SW 1271 (cell line): ENCODE measurements at places on chromosomes 4 and X.

GRCh38 chr4:143609492-143609891 lies 91.0 kb downstream of the FREM3 start:
- DNase-seq, result no peak

DNA sequence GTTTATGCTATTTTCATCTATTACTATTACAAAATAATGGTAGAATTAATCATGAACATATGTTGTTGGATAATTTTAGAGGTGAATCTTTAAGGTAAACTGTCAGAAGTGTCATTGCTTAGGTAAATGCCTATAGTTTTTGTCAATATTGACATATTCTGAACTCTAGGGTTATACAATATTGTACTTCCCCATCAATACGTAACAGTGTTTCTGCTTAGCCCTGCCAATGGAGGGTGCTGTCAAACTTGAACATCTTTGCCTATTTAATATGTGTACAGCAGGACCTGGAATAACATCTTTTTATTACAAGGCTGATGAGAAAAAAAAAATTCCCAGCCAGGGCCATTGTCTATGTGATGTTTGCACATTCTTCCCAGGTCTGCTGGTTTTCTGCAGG lies 40.8 kb downstream of the ARHGAP24 start:
- DNase-seq, result no peak

- no peak for DNase-seq
Measured at GRCh38 chr4:143404555-143404954, 67.9 kb downstream of the GAB1 start.

- no peak for DNase-seq
Measured at GRCh38 chr4:39037941-39038340, 5.7 kb upstream of the TMEM156 start.

DNA sequence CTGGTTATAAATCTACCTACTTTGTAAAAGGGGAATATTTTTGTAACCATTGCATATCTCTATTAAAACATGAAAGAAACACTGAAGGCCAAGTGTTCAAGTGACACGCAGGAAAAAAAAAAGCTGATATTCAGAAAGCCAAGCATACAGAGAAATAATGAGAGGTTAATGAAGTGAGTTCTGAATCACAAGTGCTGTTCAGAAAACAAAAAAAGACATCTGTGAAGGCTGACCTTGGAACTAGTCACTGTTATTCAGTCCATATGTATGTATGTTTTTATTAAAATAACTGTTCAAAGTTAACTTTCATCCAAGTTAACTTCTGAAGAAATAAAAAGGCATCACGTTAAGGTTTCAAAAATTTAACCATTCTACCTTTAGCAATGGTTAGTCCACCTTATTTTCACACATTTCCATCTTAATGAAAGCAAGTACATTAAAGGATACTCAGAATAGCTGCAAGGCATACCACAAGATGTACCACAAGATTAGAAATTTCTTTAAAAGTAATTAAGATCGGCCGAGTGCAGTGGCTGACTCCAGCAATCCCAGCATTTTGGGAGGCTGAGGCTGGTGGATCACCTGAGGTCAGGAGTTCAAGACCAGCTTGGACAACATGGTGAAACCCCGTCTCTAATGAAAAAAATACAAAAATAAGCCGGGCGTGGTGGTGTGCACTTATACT lies 31.4 kb downstream of the SH3RF1 start:
- DNase-seq, result no peak

DNA sequence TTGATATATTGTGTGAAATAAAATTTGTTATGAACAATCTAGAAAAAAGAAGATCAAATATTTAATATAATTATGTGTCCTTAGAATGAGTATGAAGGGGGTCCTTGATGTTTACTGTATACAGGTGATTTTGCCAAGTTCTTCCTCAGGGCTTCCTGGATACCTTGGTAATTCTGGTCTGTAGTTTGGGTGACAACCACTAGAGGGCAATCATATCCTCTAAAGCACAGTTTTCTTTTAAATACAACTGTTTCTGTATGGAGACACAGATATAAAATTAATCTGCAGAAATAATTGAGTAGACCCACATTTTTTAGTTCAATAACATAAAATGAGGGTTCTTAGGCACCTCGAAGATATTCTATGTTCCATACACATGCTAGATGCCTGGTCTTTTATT lies 157.7 kb downstream of the SPANXN1 start:
- DNase-seq, result peak; percentile 8

DNA sequence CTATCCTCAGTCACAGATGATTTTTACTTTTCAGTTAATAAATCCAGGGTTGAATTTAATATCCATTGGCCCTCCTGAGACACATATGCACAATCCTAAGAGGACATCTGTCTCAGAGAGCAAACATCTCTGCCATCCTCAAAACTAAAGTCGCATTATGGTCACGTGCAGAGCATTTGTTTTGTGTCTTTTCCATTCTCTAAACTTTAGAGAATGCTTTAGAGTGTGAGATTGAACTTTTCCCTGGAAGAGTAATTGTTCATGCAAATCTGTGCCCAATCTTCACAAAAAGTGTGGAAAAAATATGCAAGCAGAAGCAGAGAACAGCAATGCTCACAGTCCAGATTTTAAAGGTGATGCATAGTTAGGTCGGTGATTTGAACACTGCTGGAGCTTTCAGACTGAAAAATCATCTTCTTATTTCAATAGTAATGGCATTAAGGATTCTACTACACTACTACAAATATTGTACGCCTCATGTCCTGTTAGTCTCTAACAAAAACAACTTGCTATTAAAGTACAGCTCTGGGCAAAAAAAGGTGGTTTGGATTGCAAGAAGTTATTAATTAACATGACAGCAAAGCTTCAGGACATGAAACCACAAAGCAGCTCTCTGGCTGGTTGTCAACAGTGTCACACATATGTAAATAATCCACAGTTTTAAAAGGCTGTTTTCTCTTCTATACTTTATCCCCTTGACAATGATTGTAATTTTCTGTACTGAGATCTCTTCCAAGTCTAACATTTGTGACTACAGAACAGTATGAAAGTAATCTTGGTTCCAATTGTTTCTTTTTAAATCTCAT lies 19.9 kb downstream of the DCHS2 start:
- no peak for DNase-seq

DNA sequence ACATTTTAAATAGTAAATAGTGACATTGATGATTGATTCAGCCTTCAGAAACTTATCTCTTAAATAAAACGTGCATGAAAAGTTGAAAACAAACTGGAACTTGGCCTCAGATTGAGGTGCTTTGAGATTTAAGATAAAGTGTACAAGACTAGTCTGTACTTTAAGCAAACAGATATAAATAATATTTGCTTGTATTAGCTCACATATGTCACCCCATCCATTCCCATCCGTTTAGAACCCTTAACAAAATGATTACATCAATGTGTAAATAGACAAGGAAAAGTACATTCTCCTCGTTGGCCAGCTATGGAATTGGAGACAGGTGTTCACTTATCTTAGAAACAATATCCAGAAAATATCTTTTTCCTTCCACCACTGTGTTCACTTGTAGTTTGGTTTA lies 130.8 kb downstream of the BANK1 start:
- DNase-seq, result no peak

GRCh38 chr4:163493643-163494359 lies 689 bp upstream of the TMA16 start:
- peak; percentile 41 for DNase-seq

GRCh38 chrX:40095583-40096394 lies 2.0 kb downstream of the BCOR start:
- no peak for DNase-seq

DNA sequence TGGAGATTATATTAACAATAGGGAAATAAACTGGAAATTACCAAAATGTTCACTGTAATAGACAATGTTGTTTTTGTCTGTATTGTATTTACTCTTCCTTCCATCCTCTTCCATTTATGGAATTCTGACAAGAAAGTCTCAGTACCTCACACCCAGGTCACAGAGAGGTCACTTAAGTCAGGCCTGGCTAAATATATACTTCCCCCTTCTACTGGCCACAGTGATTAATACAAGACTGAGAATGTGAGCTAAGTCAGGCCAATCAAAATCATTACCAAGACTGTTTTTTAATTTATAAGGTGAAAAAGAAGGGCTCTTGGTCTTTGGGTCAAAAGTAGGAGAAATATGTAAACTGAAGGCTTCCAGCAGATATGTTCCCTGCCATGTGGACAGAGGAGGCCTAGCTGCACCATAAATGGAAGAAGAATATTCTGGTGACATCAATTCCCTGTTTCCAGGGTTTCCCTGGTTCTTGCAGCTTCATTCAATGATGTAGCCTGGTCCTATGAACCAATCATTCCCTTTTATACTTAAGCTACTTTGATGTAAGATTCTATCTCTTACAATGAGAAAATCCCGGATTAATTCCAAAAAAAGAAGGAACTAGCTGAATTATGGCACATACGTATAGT lies 64.3 kb downstream of the LRBA start:
- DNase-seq, result no peak

DNA sequence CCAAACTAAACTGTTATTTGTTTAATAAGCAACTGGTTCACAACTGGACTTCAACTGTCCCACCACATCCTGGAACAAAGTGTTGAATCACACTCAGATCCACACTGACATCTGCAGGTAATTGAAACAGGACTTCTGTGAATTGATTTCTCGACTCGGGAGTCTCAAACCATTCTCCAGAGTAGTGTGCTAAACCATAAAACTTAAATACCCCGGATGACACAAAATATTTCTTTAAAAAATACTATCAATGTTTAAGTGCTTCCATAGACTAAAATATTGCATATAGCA lies 95.4 kb upstream of the PLAC1 start:
- no peak for DNase-seq

DNA sequence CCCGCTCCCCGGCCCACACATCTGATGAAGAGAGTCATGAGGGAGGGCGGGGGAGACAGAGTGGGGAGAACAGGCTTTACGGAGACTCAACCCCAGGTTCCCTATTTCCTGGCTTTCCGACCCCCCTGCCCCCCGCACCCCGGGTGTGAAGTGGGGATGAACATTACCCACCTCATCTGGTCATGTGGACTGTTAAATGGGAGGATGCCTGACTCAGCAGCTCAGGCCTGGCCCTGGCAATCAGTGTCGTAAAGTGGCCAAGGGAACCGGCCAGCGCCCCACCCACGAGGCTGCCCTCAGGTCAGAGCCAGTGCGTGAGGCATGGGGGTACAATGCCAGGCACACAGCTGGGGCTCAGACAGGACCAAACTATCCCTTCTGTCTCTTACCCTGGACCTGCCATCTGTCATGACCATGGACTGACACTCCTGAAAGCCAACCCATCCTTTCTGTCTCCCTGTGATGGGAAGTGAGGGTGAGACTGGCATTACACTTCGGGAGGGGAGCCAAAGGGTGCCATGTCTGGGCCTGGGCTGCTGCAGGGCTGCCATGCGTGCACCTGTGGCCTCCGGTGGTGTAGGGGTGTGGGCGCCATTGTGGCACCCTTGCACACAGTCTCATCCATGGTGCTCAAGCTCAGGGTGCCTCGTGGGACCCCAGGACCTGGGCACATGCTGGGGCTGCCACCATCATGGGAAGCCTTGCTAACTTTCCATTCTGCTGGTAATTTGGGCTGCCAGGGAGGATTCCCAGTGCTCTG lies 106.1 kb upstream of the PSAPL1 start:
- no peak for DNase-seq

GRCh38 chrX:106481341-106481740 lies 130.4 kb upstream of the RADX start:
- DNase-seq, result peak; percentile 4

- no peak for DNase-seq
Measured at GRCh38 chr4:117328333-117328732, 243.0 kb upstream of the TRAM1L1 start.

- no peak for DNase-seq
Measured at GRCh38 chrX:135010921-135011320, 11.4 kb downstream of the RTL8B start.

DNA sequence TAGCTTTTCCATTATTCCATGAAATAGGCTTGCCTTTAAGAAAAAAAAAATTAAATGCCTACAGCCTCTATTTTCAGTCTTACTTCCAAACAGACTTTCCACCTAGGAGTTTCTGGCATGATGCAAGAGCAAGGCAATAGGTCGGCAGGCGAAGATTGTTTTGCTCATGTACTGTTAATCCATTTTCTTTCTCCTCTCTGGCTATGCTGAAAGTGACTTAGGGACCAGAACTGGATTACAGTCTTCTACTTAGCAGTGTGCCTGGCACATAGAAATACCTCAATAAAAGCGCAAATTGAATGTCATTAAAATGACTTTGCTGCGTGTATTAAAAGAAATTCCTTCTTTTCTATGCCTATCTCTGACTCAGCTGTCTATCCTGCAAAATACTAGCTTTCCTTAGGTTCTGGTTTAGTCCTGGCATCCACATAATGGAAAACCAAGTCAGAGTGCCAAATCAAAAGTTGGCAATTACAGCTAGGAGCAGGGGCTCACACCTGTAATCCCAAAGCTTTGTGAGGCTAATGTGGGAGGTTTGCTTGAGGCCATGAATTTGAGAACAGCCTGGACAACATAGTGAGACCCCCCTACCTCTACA lies 51.9 kb downstream of the CC2D2A start:
- DNase-seq, result no peak

DNA sequence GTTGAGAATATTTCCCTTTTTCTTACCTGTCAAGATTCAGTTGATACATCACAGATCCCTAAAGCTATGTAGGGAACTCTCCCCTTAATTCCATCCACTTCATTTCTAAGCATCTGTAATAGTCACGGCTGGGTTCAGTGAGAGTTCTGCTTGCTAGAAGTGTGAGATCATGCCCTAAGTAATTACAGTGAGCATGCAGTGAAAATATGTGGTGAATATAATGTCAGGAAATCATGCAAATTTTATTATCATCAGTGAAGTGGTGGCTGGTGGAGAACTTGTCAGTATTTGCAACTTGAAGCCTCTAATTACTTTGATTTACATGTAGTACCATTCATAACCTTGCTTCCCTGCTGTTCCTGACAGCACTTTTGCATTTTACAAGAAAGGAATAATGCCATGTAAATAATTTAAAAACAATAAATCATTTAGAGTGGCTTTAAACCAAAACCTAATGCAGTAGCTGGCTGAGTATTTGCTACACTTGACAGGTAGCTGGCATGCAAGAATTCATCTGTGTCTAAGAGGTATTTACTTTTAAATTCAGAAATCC lies 28.3 kb upstream of the CFAP299 start:
- DNase-seq, result no peak

DNA sequence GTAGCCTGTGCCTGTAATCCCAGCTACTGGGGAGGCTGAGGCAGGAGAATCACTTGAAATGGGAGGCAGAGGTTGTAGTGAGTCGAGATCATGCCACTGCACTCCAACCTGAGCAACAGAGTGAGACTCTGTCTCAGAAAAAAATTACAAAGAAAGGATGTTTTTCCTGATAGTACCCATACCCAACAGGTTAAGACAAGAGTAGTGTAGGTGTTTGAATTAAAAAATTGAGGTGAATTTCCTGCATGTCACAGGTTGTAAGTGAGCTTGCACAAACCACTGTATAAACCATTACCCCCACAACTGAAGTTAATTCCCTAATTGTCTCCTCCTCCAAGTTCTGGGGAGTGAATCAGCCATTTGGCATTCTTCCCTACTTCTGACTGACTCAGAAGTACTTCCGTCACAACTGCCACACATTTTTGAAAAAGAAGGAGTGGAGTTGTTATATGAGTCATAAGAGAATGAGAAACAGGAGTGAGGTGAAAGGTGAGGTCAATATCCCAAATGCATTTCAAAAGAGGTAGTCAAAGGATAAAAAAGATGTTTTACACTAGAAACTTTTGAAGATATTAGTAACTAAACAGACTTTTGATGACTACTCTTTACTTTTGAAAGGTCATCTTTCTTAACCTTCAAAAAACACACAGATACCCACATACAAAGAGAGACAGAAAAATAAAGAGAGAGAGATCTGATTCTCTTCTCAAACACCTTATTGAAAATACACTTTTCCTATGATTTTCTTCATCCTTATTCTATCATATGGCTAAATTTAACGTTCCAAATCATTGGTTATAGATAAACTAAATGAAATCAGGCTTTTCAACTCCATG lies 134.5 kb downstream of the BTC start:
- DNase-seq, result peak; percentile 91

GRCh38 chr4:163400911-163401310 lies 57.2 kb downstream of the NPY5R start:
- no peak for DNase-seq
